ENCODE measurements at places on chromosomes 6 and 20.

GRCh38 chr6:44036196-44036595 lies 91.1 kb downstream of the MRPL14 start:
- DNase-seq: no peak

- no peak for DNase-seq
These were observed 8.0 kb downstream of the MMUT start for GRCh38 chr6:49454787-49455709.

DNA sequence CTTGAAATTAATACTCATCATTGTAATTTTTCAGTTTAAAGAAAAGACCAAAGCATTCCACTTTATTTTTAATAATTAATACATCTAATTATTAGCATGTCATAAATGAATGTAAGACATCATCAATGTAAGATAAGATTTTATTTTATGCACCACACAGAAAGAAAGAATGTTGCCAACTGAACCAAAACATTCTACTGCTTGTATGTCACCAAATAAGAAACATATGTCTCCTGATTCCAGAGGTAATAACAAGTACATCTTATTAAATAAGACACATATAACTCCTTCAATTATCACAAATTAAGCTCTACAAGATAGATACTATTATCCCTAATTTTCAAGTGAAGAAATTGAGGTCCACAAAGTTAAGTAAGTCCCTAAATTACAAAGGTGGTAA lies 189.5 kb downstream of the GMDS start:
- no peak for DNase-seq

DNA sequence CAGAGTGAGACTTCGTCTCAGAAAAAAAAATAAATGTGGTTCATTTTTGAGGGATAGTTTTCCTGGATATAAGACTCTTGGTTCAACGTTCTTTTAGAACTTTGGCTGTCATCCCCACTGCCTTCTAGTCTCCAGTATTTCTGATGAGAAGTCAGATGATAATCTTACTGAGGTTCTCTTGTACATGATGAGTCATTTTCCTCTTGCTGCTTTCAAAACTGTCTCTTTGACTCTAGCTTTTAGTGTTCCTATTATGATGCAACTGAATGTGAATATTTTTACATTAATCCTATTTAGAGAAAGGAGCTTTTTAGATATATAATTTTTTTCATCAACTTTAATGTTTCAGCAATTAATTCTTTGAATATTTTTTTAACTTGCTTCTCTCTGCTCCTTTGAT lies 46.0 kb upstream of the OR14J1 start:
- no peak for DNase-seq

DNA sequence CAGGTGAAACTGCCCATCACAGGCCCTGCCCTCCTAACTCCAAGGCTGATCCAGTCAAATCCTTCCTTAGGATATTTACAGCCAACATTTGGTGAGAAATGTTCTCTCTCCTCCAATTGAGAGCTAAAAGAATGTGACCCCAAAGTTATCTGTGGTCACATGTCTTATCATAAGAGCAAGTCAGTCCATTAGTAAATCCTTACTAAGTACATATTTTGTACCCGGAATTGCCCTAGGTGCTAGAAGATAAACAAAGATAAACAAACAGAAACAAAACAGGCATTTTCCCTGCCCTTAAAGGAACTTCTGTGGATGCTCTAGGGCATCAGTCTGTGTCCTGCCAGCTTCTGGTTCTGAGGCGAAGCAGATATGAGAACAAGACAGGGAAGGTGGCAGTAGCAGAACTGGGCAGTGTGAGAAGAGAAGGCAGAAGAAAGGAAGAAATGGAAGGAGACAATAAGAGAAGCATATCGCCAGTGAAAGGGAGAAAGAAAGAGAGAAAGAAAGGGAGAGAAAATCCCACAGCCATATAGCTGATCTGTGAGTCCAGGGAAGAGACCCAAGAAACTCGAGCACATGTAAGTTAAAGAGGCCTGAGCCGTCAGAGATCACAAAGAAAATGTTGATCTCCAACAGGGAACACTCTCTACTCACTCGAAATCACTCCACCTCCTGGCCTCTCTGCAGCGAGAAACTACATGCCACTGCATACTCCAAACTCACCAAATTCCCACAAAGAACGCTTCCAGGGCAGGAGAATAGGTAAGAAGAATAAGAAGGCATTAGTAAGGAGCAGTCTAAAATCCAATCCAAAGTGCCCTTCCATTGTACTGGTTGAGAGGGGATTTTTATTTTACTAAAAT lies 41.7 kb downstream of the CDK5RAP1 start:
- DNase-seq: no peak

All from activated CD4-positive, alpha-beta T cell treated with anti-CD3 and anti-CD28 coated beads for 1 hour (primary cell).